Hematopoietic multipotent progenitor cell (in vitro differentiated cells): ENCODE measurements at places on chromosomes 5 and 9. TPM values are rescaled to one million over a fixed set of nuclear protein-coding genes. Genes with fewer than 3 reads are reported as not detected.

GRCh38 chr5:175836737-175837136 lies 34.6 kb upstream of the CPLX2 start:
- DNase-seq = no peak

DNA sequence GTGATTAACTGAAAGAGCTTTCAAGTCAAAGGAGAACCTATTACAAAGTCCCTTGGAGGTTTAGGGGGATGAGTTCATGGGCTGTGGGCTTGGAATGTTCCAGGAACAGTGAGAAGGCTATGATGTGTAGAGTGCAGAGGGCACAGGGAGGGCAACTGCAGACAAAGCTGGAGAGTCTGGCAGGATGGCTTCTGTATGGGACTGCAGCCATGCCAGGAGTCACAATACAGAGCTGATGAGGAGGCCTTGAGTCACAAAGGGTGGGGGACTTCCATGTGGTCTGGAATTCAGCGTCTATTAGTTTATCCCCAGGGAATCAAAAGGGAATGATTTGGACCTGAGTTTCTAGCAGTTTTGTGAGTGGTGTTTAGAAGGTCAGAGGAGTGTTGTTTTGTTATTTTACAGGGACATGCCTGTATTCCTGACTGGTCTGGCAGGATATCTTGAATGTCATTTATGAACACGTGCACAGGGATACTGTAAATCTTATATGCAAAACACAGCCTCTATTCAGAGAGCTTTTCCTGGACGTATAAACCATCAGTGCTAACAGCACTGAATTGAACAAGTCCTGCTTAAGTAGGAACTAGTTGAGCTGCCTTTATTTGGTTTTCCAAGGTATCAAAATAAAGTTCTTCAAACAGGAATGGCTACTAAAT lies 14.3 kb upstream of the TEK start:
- DNase-seq = no peak

Gene CPLANE1
- 13.5 TPM for total RNA-seq

Gene CMBL
- 14.3 TPM for total RNA-seq
